Testis (tissue), 5 donors: ENCODE measurements at places on chromosomes 2 and 18.

- no peak for DNase-seq
Observed at GRCh38 chr2:224594840-224595239, 9.7 kb upstream of the CUL3 start.

DNA sequence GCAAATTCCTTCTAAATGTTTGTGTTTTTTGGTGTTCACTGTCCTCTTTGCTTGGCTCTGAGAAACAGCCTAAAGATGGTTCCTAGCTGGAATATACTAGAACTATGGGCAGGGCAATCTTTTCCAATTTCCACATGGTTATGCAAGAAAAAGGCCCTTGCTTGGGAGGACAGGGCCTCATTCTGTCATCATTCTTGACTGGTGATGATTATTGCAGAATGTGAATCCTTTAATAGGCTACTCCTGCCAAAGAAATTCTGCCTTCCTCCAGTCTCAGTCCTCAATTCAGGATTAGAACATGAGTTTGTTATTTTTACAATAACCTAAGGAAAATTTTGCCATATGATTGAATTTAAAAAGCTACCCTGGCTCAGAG lies 218.7 kb downstream of the HNMT start:
- no peak for DNase-seq

DNA sequence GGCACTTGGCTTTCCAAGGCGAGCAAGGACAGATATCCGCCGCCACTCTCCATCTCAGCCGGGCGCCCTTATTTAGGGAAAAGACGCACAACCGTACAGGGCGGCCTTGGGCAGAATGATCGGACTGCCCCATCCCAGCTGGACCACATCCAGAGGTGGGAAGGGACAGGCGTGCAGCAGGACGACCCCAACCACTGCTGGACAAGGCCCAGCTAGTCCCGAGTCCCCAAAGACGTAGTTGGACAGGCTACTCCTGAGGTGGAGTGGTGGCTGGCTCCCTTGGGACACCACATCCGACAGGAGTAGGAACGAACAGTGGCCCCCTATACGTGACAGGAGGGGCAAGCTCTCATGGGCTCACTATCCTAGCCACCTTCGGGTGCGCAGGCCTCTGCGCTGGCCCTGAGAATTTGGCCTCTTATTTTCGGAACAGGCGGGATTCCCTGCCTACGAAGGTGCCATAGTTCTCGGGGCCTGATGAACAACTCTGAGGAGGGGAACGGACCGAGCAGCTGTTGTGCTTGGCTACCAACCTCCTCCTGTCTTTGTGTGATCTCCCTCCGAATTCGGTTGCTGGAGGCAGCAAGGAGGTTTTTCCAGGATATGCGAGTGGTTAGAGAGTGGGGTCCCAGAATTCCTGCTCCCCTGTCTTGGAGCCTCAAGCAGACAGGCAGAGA lies 2.3 kb downstream of the FEV start:
- no peak for DNase-seq

GRCh38 chr2:30408961-30409387 lies 38.1 kb upstream of the LCLAT1 start:
- no peak for DNase-seq

DNA sequence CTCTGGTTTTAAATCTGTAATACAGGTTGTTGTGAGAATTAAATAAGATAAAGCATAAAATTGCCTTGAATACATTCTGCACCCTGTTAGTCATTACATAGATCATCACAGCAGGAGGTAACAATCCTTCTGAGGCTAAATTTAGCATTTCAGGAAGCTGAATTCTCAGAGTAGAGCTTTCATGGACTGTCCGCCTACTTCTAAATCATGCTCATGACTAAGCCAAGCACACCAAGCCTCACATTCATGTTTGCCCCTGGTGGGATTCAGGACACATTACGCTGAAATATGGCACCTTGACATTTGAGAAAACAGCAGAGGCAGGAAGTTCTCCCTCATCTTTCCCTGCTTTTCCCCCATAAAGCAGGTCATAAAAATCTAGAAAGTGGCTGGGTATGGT lies 16.6 kb upstream of the PIK3C3 start:
- DNase-seq: no peak

GRCh38 chr2:144471305-144472045 lies 48.4 kb downstream of the ZEB2 start:
- no peak for DNase-seq

GRCh38 chr2:74081030-74081762 lies 66.5 kb downstream of the BOLA3 start:
- DNase-seq: no peak

- DNase-seq: no peak
Observed at GRCh38 chr2:175631245-175631623, 370.8 kb downstream of the LNPK start.

DNA sequence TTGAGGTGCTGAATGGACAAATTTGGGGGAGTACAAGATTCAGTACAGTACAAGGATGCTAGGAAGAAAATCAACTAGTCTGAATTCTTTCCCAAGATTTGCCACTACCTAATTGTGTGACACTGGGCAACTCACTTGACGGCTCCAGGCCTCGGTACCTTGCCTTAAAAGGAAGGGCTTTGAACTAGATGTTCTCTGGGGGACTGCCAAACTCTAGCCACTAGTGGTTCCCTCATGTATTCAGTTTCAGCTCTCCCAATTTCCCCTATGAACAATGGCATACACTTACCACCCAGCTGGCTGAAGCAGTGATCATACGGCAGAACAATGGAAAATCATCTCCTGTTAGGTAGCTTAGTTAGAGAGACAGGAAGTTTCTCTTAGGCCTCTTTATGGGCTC lies 73.4 kb downstream of the VWC2L start:
- DNase-seq: no peak

DNA sequence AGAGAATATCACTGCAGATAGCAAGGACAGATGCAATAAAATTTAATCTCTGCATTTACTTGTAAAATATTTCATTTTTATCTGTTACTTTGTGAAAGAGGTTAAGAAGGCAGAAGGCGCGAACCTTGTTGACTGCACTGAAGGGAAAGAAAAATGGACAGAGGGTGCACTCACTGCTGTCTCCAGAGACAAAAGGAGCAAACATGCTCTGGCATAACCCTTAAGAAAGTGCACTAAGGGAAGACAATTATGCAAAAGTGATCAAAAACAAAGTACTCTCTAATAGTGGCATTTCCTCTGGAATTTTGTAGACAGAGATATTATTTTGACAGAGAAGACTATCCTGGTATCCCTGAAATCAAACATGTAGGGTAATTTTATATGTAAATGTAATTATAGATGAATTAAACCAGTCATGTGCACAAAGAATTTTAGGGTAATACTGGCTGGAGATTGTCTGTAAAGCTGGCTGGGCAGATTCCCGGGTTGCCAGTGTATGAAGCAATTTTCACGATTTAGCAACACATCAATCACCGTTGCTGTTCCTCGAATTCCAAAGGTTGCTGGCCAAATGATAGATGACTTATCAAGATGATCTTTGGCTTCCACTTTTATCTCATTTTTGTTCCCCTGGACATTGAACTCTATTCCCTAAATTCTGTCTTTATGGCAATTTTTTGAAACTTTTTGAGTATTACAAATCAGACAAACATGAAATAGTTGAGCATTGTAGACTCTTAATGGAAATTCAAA lies 1176.9 kb downstream of the SUCLG1 start:
- no peak for DNase-seq

GRCh38 chr2:200470230-200470629 lies 39.6 kb downstream of the KCTD18 start:
- no peak for DNase-seq

GRCh38 chr2:70010576-70011111 lies 49.2 kb upstream of the ASPRV1 start:
- no peak for DNase-seq

GRCh38 chr2:109162999-109163398 lies 34.0 kb downstream of the SH3RF3 start:
- DNase-seq: no peak

GRCh38 chr2:118882693-118883336 lies 35.4 kb upstream of the EN1 start:
- peak; percentile 74 for DNase-seq

- DNase-seq: no peak
Observed at GRCh38 chr2:227509076-227509475, 37.1 kb downstream of the AGFG1 start.

GRCh38 chr2:19649142-19649541 lies 252.6 kb downstream of the TTC32 start:
- no peak for DNase-seq

DNA sequence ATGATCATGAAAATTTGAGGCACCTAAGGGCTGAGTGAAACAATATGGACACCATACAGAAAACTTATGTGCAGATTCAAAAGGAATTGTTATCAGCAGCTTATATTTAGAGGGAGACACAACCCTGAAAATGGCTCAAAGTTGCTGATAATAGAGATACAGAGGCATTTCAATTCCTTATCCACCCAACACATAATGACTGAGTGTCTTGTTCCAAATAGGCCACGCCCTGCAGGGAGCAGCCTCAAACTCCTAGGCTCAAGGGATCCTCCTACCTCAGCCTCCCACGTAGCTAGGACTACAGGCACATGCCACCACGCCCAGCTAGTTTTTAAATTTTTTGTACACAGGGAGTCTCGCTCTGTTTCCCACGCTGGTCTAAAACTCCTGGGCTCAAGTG lies 79.0 kb downstream of the LBH start:
- DNase-seq: no peak

DNA sequence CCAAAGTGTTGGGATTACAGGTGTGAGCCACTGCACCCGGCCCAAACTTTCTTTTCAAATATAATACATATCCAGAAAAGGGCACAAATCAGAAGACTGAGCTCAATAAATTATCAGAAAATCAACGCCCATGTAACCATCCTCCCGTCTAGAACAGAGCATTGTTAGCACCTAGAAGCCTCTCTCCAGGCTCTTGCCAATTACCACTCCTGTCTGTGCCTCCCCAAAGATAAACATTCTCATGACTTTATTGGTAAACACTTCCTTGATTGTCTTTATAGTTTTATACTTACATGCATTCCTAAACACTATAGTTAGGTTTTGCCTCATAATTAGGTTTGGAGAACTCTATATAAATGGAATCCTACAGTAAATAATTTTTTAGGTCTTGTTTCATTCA lies 58.5 kb upstream of the SP5 start:
- DNase-seq: no peak

- no peak for DNase-seq
Observed at GRCh38 chr2:40507432-40507831, 55.5 kb upstream of the SLC8A1 start.

DNA sequence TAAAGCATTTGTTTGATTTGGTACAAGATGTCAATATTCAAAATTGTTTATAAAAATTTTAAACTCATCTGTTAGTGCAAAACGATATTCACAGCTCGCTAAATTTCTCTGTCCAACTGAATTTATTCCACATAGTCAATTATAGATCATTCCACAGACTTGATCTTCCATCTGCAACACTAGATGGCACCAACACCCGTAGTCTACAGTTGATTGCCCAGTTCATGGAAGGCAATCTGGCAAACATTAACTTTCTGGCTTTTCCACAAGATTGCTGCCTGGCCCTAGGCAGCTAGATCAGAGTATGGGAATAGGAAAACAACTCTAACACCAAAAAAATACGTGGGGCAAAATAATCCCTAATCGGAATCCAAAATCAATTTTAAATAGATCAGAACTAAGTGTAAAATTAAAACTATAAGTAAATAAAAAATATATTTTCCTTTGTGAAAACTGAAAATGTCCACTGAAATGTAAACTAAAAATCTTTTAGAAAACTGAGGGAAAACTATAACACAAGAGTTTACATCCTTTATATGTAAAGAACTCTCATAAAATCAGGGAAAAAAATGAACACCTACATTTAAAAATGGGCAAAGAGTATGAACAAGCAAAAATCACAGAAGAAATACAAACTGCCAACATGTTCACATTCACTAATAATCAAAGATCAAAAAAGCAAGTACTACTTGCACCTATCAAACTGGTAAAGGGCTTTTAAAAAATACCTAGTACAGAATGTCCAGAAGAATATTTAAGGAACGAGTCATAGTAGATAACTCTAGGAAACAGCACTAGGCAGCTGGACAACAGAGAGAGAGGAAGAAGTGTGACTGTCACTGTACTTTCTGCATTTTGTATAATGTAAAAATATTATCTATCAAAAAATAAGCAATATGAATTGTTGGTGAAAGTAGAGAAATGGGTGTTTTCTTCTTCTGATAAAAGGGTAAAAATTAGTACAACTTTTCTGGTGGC lies 35.0 kb downstream of the RTN4 start:
- peak; percentile 55 for DNase-seq

- DNase-seq: no peak
Observed at GRCh38 chr18:61882296-61883004, 10.4 kb downstream of the RNF152 start.

GRCh38 chr2:26195040-26195984 lies 22.4 kb downstream of the GAREM2 start:
- no peak for DNase-seq

DNA sequence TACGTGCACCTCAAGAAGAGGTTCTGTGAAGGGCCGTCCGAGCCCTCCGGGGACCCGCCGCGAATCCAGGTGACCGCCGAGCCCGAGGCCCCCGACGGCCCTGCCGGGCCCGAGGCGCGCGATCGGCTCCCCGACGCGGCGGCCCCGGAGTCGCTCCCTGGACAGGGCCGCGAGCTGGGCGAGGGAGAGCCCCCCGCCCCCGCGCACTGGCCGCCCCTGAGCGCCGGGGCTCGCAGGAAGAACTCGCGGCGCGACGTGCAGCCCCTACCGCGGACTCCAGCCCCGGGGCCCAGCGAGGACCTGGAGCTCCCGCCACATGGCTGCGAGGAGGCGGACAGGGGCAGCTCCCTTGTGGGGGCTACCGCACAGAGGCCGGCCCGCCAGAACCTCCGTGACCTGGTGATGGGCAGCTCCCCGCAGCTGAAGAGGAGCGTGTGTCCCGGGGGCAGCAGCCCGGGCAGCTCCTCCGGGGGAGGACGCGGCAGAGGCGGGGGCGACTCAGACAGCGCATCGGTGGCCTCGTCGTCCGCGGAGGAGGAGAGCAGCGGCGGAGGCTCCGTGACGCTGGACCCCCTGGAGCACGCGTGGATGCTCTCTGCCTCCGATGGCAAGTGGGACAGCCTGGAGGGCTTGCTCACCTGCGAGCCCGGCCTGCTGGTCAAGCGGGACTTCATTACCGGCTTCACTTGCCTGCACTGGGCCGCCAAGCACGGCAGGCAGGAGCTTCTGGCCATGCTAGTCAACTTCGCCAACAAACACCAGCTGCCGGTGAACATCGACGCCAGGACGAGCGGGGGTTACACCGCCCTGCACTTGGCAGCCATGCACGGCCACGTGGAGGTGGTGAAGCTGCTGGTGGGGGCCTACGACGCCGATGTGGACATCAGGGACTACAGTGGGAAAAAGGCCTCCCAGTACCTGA lies 812 bp downstream of the SOWAHC start:
- peak; percentile 34 for DNase-seq

GRCh38 chr2:129201696-129202095 lies 777.8 kb upstream of the RAB6C start:
- DNase-seq: no peak
